Fibroblast of the aortic adventitia (primary cell): ENCODE measurements at places on chromosomes 16 and 17. TPM values are rescaled to one million over a fixed set of nuclear protein-coding genes. Genes with fewer than 3 reads are reported as not detected.

Gene OR3A3
- not detected in 2 replicates for total RNA-seq

Gene ALOX12
- 0.65 TPM in 1 of 2 replicates, not detected in the other for total RNA-seq

Gene CCL8
- not detected in 2 replicates for total RNA-seq

Gene RDM1
- total RNA-seq = 0.45 TPM in 1 of 2 replicates, not detected in the other

Gene TBKBP1
- total RNA-seq = 7.9 and 9.5 TPM in 2 replicates
